Mesothelial cell of epicardium (in vitro differentiated cells): ENCODE measurements at places on chromosomes 4 and X. TPM values are rescaled to one million over a fixed set of nuclear protein-coding genes. Genes with fewer than 3 reads are reported as not detected.

The DCAF8L1 gene
- not detected in 3 replicates for total RNA-seq

The SSX2 gene
- total RNA-seq, result not detected in 3 replicates

DNA sequence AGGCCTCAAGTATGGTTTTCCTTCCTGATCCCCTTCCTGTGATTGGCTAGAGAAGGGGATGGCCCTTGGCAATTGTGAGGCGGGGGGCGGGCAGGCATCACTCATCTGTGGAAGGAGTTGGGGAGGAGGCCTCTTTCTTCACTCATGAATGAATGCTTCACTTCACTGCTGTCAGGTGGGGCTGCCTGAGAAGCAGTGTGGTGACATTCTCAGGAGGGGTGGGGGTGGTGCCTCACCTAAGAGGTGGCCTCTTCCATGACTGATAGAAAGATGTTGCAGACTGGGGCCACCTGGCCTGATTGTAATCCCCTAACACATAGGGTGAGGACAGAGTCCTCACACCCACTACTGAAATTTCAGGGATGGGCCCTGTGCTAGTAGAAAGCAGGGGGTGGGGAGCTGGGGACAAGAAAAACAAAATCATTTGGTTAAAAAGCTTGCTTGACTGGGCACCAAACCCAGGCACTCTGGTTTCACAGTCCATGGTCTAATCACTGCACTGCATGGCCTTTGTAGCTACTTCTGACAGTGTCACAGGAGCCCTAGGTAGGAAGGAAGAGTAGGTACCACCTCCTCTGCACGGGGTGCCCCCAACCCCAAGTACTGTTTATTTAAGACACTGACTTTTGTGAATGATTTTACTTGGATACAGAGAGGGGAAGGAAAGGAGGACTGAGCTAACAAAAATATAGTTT, 5.6 kb upstream of the HOPX start:
- H3K4me1 ChIP-seq, result peaks cover 6% of the 10 kb centered on the region
- H3K4me3 ChIP-seq, result no peak overlapping the region
- no peak overlapping the region for H3K27ac ChIP-seq
- no peaks in the 10 kb centered on the region for H3K36me3 ChIP-seq
- peaks cover 18% of the 10 kb centered on the region for H3K27me3 ChIP-seq

- H3K36me3 ChIP-seq, result no peaks in the 10 kb centered on the region
- peak within 1 kb of the TSS; percentile 92 for H3K27ac ChIP-seq
- no peaks in the 10 kb centered on the region for H3K27me3 ChIP-seq
Observed at GRCh38 chr4:169270810-169271691, at the start of gene SH3RF1. TSS of gene SH3RF1 (minus strand) at chr4:169270956. CDS start at chr4:169269212, 1,744 bp downstream.

- peaks cover 6% of the 10 kb centered on the region for H3K4me1 ChIP-seq
- H3K4me3 ChIP-seq, result no peak overlapping the region
- H3K36me3 ChIP-seq, result no peaks in the 10 kb centered on the region
- H3K27me3 ChIP-seq, result no peaks in the 10 kb centered on the region
- H3K27ac ChIP-seq, result no peak overlapping the region
Observed at GRCh38 chrX:139905051-139905450, 27.8 kb downstream of the ATP11C start.
